Non-pigmented ciliary epithelial cell (primary cell): ENCODE measurements at places on chromosomes 13 and 19.
A peak's percentile ranks its signal among the peaks of the same experiment; 100 is the strongest.

DNA sequence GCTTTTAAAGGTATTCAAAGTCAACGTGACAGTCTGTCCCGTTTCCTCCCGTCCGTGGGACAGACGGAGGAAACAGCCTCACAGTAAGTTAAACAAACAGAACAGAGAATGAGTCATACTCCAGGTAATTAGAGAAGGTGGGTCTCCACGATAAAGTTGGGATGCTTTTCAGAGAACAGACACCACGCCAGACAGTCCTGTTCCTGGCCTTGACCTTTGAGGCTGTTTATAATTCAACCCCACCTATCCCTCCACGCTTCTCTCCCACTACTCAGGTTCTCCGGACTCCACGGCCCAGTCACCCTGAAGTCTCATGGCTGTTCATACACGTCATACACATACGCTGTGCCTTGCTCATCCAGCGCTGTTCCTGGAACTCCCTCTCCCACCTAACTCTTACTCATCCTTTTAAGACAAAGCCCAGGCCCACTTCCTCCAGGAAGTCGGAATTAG lies 42.5 kb downstream of the ARHGEF18 start:
- peak; percentile 73 for DNase-seq

- no peak for DNase-seq
Observed at GRCh38 chr19:14654786-14655560, 19.7 kb downstream of the ADGRE3 start.

DNA sequence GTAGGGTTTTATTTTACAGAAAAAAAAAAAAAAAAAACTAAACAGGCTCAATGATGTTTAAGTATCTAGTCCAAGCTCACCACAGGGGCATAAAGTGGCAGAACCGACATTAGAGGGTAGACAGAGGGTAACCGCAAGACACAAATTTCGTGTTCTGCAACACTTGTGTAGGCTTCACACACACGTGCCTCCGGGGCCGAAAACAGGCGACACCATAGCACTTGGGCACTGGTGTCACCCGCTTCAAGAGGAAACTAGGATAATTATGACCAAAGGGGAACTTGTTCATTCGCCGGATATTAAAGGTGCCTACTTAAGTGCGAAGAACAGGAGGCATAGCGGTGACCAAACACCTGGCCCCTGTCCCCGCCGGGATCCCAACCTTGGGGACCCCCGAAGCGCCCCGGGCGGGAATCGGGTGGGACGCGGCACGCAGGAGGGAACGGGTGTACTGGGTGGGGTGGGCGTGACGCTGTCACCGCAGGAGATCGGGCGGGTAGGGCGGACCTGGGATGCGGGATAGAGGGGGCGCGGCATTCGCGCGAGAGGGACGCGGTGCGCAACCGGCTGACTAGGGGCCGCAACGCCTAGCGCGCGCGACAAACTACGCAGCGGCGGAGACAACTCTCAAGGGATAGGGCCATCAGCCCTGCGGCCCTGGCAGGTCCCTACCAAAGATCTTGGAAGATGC lies 558 bp downstream of the MZT1 start:
- no peak for DNase-seq

DNA sequence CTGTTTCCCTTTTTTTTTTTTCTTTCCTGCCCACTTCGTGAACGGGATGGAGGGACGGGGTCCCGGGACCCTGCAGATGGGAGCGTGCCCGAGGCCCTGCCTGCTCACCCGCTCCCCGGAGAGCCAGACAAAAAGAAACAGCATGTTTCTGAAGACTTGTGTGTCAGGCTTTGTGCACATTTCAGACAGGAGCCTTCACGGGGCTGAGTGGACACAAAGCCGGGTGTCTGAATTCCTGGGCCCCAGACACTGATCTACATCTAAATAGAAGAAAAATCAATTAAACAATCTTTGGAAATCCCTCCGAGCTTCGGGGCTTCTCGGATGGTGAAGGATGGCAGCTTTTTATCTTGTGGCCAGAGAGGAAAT lies 4.2 kb downstream of the PGPEP1 start:
- no peak for DNase-seq

GRCh38 chr13:91878491-91878890 lies 480.1 kb downstream of the GPC5 start:
- DNase-seq: no peak

- DNase-seq: no peak
Observed at GRCh38 chr19:42422092-42422900, 4.9 kb downstream of the LIPE start.

DNA sequence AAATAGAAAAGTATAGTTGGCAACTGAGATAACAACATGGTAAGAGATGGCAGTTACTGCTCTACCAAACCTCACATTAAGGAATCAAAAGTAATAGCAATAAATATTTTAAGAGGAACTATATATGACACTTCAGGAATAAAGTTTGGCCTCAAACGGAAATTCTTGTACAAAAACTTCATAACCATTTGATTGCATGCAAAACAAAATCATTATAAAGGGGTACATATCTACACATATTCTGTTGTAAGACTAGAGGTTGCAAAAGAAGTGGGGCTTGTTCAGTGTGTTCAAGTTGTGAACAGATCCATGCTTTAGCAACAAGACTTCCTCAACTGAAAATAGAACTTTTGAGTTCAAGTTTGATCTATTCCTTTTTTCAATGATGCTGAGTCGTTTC lies 133.5 kb upstream of the MIR17HG start:
- DNase-seq: no peak

DNA sequence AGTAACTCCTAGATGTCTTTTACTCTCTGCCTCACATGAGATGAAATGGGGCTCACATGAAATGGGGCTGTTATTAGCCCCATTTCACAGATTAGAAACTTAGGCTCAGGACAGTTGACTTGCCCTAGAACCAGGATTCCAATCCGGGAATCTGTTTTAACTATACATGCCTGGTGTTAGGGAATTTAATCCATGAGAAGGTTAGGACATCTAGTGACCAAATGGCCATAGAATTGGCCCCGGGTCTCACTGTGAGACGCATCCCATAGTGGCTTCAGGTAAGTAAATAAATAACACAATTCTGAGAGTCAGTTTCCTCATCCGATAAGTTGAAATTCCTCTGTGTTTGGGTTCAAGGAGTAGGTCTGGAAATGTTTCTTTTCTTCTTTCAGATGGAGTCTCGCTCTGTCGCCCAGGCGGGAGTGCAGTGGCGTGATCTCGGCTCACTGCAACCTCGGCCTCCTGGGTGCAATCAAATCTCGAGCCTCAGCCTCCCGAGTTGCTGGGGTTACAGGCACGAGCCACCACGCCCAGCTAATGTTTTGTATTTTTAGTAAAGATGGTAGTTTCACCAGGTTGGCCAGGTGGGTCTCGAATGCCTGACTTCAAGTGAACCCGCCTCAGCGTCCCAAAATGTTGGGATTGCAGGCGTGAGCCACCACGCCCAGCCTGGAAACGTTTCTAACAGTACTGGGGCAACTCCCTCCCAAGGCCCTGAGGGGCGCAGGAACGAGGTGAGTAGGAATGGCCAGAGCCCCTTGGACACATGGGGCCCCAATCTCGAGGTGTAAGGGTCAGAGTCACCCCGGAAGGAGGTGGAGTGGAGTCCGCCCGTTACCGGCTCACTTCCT lies 1.2 kb upstream of the ZNF574 start:
- DNase-seq: no peak

- DNase-seq: no peak
Observed at GRCh38 chr13:91399189-91400062, 1.0 kb downstream of the GPC5 start.

- no peak for DNase-seq
Observed at GRCh38 chr19:5023128-5023571, 54.2 kb downstream of the KDM4B start.

GRCh38 chr19:56873493-56873892 lies 33.0 kb upstream of the PEG3 start:
- DNase-seq: no peak

GRCh38 chr13:110483386-110483968 lies 78.0 kb downstream of the RAB20 start:
- no peak for DNase-seq

DNA sequence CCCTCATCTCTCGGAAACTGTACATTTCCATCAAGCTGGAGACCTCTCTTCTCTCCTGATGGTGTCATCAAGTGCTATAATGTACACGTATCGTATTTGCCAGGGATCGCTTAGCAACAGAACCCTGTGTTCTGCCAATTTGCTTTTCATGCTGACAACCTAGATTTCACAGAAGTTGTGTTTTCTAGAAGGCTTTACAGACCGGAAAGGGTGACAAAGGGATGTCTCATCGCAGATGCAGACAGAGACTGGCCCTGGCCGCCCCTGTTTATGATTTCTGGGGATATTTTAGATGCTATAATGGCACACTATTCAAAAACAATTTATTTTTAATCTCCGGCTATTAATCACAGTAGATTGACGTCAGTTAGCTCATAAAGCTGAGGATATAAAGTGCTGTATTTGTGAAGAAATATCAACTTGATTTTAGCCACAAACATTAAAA lies 291.4 kb downstream of the IRS2 start:
- DNase-seq: peak; percentile 45

- no peak for DNase-seq
Observed at GRCh38 chr19:55070466-55071128, 5.1 kb upstream of the EPS8L1 start.

GRCh38 chr19:3982701-3983541 lies 2.3 kb downstream of the EEF2 start:
- DNase-seq: no peak

DNA sequence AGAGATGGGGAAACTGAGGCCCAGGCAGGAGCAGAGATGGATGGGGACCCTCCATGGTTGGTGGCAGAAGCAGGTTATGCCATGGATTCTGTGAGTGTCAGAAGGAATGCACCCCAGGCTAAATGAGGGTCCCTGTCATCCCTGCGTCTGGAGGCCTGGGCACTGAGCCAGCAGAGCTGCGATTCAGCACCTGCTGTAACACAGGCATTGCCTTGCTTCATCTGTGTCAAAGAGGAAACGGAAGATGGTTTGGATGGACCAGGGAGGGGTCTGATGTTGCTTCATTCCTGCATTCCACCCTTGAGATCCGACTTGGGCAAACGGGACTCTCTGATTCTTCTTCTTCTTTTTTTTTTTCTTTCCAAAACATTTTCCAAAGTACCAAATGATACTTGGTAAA lies 1.2 kb downstream of the C5AR1 start:
- no peak for DNase-seq

- no peak for DNase-seq
Observed at GRCh38 chr13:43077906-43078305, 54.5 kb downstream of the DNAJC15 start.

DNA sequence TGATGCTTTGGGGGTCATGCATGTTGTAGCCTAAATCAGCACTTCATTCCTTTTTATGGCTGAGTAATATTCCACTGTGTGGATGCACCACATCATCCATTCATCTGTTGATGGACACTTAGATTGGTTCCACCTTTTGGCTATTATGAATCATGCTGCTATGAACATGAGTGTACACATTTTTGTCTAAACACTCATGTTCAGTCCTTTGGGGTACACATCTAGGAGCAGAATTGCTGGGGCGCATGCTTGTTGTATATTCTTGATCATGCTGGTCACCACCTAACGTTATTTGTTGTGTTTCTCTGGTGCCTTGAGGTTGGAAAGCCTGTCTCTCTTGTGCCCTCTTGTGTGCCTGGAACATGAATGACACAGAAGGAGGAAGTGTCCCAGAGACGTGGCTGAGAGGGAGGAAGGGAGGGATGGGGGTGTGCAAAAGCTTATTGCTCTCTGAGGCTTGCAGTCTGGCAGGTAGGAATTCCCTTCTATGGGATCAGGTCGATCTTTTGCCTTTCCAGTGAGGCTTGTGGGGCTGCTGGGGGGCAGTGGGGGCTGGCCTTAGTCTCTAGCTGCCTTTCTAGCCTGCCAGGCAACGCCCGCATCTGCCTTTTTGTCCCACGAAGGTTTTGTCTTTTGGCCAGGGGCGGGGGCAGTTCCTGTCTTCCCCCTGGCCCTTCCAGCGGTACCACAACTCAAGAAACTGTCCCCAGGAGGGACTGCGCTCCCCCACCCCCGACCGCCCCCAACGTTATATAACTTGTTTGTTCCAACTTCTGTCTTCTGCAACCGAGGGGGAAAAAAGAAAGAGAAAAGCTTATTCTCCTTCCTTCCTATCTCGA lies 7.6 kb downstream of the KLHL26 start:
- DNase-seq: no peak
